Activated CD8-positive, alpha-beta memory T cell treated with anti-CD3 and anti-CD28 coated beads for 1 hour (primary cell): ENCODE measurements at places on chromosomes 7 and 10.

GRCh38 chr10:17249820-17250219 lies 21.8 kb downstream of the VIM start:
- DNase-seq: no peak

- no peak for DNase-seq
These were observed 213.8 kb upstream of the ZNF804B start for GRCh38 chr7:88545663-88546062.

- no peak for DNase-seq
These were observed 215.3 kb upstream of the RHOBTB1 start for GRCh38 chr10:61159253-61159652.

- no peak for DNase-seq
These were observed 127.0 kb downstream of the CCDC3 start for GRCh38 chr10:12874501-12874900.

DNA sequence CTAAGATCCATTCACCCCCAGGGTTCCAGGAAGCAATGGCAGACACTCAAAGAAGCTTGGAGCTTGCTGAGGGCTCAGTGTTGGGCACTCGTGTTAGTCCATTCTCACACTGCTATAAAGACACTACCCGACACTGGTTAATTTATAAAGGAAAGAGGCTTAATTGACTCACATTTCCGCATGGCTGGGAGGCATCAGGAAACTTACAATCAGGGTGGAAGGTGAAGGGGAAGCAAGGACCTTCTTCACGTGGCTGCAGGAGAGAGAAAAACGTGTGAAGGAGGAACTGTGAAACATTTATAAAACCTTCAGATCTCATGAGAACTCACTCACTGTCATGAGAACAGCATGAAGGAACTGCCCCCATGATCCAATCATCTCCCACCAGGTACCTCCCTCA lies 44.7 kb upstream of the SMNDC1 start:
- DNase-seq: no peak

DNA sequence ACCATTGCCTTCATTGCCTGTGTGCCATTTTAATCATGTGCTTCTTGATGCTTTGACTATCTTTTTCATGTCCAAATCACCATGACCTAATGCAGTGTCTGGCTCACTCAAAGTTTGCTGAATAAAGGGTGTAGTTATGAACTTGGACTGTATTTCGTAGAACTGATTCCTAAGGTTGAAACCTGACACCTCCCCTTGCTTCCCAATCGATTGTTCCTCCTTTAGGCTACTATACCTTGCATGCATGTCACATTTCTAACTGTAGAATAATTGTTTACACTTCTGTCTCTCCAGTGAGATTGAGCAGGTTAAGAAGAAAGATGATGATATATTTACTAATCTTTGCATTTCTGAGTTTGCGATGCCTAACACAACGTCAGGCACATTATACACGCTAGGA lies 41.0 kb upstream of the CDK1 start:
- no peak for DNase-seq

GRCh38 chr10:114905450-114905849 lies 32.5 kb upstream of the TRUB1 start:
- DNase-seq: no peak

- no peak for DNase-seq
These were observed 142.6 kb downstream of the PLXDC2 start for GRCh38 chr10:19958787-19959186.

DNA sequence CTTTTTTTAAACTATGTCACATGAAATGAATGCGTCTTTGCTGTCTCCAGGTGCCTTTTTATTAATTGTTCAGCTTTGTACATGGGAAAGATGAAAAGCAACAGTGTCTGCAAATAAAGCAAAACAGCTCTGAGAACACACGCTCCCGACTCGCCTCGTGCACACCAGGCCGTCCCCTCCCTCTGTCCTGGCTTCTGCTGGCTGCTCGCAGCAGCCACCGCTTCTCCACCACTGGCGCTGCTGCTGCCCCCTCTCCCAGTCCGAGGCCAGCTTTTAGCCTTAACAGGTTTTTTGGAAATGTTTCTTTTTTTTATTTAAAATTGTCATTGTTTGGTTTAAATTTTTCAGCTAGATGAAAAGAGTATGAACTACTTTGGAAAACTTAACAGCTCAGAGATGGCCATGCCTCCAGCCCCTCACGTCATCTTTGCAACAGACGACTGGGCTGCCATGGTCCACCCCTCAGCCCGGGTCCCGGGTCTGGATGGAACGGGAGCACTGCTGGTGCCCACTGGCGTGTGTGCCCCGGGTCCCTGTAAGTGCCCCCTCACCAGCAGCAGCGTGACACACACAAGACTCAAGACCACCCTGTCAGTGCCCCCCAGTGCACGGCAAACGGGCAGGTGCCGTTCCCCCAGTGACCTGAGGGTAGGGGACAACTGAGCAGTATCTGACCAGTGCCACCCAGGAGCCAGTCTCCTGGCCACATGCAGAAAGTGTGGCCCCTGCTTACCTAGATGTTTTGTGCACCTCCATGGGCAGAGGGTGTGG lies 415.6 kb upstream of the FOXK1 start:
- DNase-seq: no peak

DNA sequence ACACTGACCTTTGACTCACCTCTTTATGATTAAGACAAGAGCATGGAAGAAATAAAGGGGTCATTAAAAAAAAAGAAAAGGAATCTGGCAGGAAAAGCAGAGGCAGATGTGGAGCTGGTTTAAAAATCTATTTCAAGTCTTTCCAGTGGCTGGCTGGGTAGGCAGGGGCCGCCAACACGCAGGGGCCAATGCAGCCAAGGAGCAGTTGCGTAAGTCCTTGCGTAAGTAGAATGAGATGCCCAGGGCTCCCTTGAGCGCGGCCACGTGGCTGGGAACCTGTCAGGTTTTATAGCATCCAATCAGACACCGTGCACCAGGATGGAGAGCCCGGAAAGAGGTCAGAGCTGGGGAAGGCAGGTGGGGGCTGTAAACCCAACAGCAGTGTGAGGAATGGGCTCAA lies 123.8 kb upstream of the INSYN2A start:
- DNase-seq: no peak

DNA sequence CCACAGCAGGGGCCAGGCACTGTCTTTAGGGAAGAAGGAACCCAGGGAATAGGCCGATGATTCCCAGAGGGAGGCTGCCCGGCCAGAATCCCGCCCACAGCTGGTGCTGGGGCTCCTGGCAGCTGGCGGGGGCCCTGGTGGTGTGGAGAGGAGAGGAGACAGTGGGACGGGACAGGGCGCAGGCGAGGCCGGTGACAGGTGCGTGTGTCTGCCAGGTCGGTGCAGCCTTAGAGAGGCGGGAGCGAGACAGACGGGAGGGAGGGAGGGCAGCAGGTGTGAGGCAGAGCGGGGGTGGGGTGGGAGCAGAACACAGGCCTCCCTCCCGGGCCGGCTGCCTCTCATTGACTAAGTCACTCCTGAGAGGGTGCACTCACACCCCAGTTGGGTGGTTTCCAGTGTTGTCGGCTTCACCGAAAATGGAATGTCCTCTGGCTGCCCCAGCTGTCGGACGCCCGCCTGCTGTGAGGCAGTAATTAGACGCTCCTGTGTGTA lies 55.2 kb downstream of the ELFN1 start:
- no peak for DNase-seq

DNA sequence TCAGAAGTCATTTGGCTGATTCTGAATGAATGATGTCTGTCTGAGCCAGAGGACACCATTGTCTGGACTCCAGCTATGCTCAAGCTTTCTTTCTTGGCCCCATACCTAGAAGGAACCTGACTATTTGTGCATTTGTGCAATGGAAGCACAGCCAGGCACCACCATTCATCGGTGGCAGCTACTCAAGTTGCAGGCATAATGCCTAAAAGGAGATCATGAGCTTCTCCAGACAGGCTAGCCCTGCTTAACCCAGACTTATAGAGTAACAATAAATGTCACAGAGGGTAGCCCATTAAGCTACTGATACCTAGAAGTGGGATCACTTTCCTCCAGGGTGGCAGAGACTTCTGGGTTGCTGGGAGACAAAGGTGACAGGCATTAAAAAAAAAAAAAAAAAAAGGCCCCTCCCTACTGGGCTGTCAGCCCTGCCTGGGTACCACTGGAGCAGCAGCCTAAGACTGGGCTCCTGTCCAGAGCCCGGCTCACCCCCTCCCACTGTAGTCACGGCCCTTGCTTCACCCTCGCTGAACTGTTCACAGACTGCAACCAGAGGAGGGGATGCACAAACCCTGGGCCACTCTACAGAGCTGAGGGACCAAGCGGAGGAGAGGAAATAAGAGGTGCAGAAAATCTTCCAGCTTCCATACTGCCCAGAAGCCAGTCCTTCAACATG lies 75.4 kb upstream of the ATP6V0A4 start:
- DNase-seq: no peak

DNA sequence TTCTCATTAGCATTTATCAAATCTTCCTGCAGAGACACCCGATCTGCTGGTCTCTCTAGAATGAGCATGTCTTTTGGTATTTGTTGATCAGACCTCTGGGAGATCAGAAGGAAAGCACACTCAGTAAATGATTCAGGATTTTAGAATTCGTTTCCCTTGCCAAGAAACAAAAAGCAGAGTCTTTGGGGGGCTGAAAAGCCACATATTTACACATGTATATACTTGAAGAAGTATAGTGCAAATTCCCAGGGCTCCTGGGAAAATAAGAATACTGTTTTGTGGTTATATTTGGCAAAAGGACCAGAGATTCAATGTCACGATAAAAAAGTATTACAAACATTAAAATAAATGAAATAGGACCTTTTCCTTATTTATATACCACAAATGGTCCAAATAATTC lies 100.2 kb downstream of the AGMO start:
- DNase-seq: no peak

GRCh38 chr10:124624466-124624865 lies 119.7 kb downstream of the FAM53B start:
- DNase-seq: no peak

- DNase-seq: no peak
These were observed 189.2 kb downstream of the EBF3 start for GRCh38 chr10:129774736-129775401.

GRCh38 chr7:71752171-71752935 lies 620.4 kb downstream of the GALNT17 start:
- DNase-seq: no peak

DNA sequence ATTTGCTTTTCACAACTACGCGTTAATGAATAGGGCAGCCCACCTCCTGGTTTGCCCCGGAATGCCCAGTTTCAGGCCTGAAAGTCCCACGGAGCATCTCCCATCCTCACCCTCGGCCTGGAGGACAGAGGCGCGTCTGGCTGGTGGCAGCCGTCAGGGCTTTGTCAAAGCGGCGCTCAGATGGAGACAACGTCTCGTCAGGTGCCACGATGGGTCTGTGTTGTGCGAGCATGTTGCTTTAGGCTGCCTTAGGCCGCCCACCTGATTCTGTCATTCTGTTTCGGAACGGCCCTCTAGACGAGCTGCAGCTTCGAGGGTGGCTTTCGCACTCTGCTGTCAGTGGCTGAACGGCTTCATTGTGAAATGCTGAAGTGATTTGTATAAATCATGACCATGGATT lies 39.4 kb upstream of the CFAP46 start:
- no peak for DNase-seq

GRCh38 chr10:44264244-44264643 lies 120.7 kb downstream of the CXCL12 start:
- no peak for DNase-seq

- DNase-seq: no peak
These were observed 75.5 kb upstream of the PPP2R2D start for GRCh38 chr10:131825150-131825848.
